ENCODE measurements at places on chromosomes 3 and 15. TPM values are rescaled to one million over a fixed set of nuclear protein-coding genes. Genes with fewer than 3 reads are reported as not detected.

Gene ROPN1
- total RNA-seq: not detected

Gene SAMMSON
- not detected for total RNA-seq

Gene GTF2A2
- total RNA-seq: 192 TPM

Gene C3orf85
- total RNA-seq: not detected

Gene GPR171
- total RNA-seq: not detected

Gene SOX14
- not detected for total RNA-seq

Gene LCTL
- not detected for total RNA-seq

Gene AQP9
- total RNA-seq: not detected

Gene ACTRT3
- 3.2 TPM for total RNA-seq

Gene TMCO5A
- total RNA-seq: not detected

Gene TMEM212
- total RNA-seq: not detected

Gene ECE2
- total RNA-seq: not detected

Gene SLC15A2
- total RNA-seq: 0.36 TPM

Gene TTLL13
- 0.16 TPM for total RNA-seq

Gene NTRK3
- 21.1 TPM for total RNA-seq

Gene ALS2CL
- total RNA-seq: 6.7 TPM

Gene CLDN16
- total RNA-seq: 0.06 TPM

Gene CDHR4
- 0.30 TPM for total RNA-seq

Gene GATA2
- 5.5 TPM for total RNA-seq

Gene PML
- total RNA-seq: 15.9 TPM

Gene ACTC1
- 0.52 TPM for total RNA-seq

Gene GABRB3
- total RNA-seq: 78.3 TPM

Gene CD86
- total RNA-seq: not detected

Gene DPPA2
- not detected for total RNA-seq

Gene AADACL2
- not detected for total RNA-seq

Gene TMEM89
- total RNA-seq: not detected

Gene SMCO1
- total RNA-seq: not detected

Gene GHRL
- not detected for total RNA-seq

Gene CKMT1B
- 4.8 TPM for total RNA-seq

Gene SNAP23
- total RNA-seq: 21.4 TPM

Gene ZIC4
- total RNA-seq: not detected

Gene FRMD4B
- total RNA-seq: 1.4 TPM

Gene LEKR1
- total RNA-seq: 1.1 TPM

Gene CYP19A1
- total RNA-seq: 0.25 TPM

Gene SLC2A2
- total RNA-seq: not detected

Gene POLR2H
- total RNA-seq: 83.9 TPM

Gene SUSD5
- 3.8 TPM for total RNA-seq

Gene TMC3
- not detected for total RNA-seq

Measured in A549 treated with DMSO at 1 μM for 4 hours (cell line).